Activated CD4-positive, alpha-beta T cell treated with anti-CD3 and anti-CD28 coated beads, Interleukin-2, amount 50 U/mL, for 4 hours (primary cell): ENCODE measurements at places on chromosomes 4 and X.

GRCh38 chr4:54912155-54912554 lies 213.2 kb downstream of the KDR start:
- DNase-seq: no peak

DNA sequence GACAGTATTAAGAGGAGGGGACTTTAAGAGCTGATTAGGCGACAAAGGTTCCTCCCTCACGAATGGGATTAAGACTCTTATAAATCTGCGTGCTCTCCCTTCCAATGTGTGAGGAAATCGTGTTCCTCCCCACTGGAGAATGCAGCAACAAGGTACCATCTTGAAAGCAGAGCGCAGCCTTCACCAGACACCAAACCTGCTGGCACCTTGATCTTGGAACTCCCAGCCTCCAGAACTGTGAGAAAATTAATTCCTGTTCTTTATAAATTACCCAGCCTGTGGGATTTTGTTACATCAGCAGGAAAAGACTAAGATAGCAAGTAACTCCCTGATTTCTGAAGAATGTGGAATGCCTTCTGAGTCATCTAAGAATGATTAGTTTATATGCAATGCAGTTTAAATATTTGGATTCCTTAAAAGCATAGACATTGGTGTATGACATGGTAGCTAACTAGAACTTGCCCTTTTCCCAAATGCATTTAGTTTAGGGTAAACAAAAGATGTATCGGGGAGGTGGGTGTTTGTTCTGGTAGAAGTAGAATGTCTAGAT lies 86.1 kb downstream of the USP46 start:
- no peak for DNase-seq

DNA sequence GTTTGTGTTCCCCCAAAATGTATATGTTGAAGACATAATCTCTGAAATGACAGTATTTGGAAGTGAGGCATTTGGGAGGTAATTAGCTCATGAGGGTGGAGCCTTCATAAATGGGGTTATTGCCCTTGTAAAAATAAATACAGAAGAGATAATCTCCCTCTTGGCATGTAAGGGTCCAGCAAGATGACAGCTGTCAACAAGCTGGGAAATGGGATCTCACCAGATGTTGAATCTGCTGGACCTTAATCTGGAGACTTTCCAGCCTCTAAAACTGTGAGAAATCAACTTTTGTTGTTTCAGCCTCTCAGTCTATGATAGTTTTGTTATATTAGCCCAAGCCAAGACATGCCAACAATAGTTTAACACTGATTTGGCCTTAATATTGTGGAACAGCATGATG lies 438.2 kb upstream of the PCDH7 start:
- no peak for DNase-seq

DNA sequence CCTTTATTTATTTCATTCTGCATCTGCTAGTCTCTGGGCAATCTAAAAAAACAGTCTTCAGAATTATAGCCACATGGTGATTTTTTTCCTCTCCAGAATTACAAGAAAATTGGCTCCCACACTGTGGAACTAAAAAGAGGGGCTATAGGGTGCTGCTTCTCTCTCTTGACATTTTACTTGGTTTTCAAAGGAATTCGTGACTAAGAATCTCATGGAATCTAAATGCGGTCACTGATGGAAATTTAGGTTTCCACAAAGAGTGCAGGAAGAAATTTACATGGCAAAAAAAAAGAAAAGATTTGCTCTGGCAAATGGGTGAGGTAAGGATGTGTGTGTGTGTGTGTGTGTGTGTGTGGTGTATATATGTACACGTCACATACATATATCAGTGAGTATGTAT lies 10.2 kb downstream of the ATXN3L start:
- no peak for DNase-seq

- DNase-seq: no peak
These were observed 16.3 kb upstream of the ZNF827 start for GRCh38 chr4:145954924-145955339.

- DNase-seq: no peak
These were observed 126.8 kb downstream of the NFKB1 start for GRCh38 chr4:102627831-102628523.

DNA sequence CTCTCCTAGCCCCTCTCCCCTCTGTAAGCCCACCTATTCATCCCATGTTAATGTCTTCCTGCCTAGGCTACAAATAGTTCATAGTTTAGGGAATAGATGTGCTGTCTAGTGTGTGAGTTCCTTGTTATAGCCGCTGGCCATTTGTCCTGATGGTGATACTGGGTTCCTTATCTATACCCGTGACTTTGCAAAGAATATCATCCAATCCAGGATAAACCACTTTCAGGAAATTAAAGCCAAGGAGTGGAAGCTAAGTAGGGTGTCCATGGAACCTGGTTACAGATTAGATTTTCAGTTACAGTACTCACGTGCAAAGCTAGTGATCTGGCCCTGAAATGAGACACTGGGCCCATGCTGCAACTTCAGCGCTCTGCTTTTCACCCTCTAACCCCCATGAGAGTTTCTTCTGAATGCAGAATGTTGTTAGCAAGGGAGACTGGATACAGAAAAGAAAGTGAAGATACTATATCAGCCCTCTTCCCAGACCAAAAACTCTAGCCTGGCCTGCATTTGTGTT lies 111.4 kb downstream of the TMEM164 start:
- no peak for DNase-seq

GRCh38 chr4:98482847-98483806 lies 175.3 kb downstream of the TSPAN5 start:
- peak; percentile 20 for DNase-seq

- DNase-seq: no peak
These were observed 249.9 kb downstream of the PRDM5 start for GRCh38 chr4:120672558-120673147.

- no peak for DNase-seq
These were observed 37.7 kb downstream of the ARHGAP24 start for GRCh38 chr4:85512446-85513205.

DNA sequence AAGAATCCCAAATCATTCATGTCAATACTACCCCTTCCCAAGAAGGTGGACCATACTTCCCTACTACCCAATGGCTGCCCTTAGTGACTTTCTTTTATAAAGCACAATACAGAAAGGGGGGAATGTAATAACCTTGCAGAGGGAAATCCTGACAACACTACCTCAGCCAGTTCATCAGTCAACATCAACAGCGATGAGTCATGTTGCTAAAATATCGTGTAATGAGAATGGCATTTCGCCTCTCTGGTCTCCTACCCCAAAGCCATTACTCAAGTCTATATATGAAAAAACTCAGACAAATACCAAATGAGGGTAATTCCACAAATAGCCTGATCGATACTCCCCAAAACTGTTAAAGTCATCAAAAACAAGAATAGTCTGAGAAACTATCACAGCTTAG lies 3.3 kb upstream of the MAGEA8 start:
- no peak for DNase-seq

GRCh38 chrX:34401411-34401810 lies 255.7 kb downstream of the TMEM47 start:
- no peak for DNase-seq

- no peak for DNase-seq
These were observed 79.9 kb downstream of the FAM53A start for GRCh38 chr4:1604181-1604705.

GRCh38 chr4:118790544-118790943 lies 45.4 kb downstream of the SEC24D start:
- DNase-seq: no peak

DNA sequence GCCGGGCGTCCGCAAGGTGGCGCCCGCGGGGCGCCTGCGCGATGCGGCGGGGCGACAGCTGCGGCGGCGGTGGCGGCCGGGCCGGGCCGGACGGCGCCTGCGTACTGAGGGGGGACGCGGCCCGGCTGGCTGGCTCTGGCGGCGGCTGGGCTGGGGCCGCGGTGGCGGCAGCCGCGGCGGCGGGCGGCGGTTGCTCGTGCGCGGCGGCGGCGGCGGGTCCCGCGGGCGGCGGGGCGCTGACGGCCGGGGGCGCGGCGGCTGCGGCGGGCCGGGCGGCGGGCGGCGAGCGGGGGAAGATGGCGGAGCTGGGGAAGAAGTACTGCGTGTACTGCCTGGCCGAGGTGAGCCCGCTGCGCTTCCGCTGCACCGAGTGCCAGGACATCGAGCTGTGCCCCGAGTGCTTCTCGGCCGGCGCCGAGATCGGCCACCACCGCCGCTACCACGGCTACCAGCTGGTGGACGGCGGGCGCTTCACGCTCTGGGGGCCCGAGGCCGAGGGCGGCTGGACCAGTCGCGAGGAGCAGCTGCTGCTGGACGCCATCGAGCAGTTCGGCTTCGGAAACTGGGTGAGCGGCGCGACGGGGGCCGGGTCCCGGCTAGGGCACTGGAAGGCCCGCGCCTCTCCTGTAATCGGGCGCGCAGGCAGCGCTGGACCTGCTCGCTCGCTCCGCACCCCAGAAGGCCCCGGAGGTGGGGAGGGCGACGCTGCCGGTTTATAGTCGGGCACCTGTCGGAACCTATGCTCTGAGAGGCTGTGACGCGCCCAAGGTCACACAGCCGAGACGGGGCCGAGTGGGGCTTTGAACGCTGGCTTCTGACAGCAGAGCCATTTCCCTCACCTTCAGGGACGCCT lies at the start of gene TADA2B:
Gene TADA2B, plus strand, starts transcription at position 89 of the 853 bp plus-strand sequence. Its CDS starts 208 bp downstream, at position 297.
- DNase-seq: peak; percentile 39

GRCh38 chr4:184792950-184793555 lies 32.7 kb downstream of the ACSL1 start:
- peak; percentile 49 for DNase-seq

GRCh38 chr4:181962321-181962720 lies 280.9 kb upstream of the TENM3 start:
- no peak for DNase-seq

GRCh38 chr4:77959566-77960338 lies 97.1 kb downstream of the MRPL1 start:
- DNase-seq: no peak

GRCh38 chr4:14070289-14070880 lies 442.9 kb upstream of the BOD1L1 start:
- no peak for DNase-seq

- no peak for DNase-seq
These were observed 54.0 kb upstream of the UGT2B15 start for GRCh38 chr4:68724426-68724825.

GRCh38 chrX:10904220-10904619 lies 206.9 kb upstream of the HCCS start:
- DNase-seq: no peak

GRCh38 chr4:13940921-13941320 lies 313.4 kb upstream of the BOD1L1 start:
- DNase-seq: no peak

- DNase-seq: no peak
These were observed 4.4 kb downstream of the LSM6 start for GRCh38 chr4:146179784-146180370.

DNA sequence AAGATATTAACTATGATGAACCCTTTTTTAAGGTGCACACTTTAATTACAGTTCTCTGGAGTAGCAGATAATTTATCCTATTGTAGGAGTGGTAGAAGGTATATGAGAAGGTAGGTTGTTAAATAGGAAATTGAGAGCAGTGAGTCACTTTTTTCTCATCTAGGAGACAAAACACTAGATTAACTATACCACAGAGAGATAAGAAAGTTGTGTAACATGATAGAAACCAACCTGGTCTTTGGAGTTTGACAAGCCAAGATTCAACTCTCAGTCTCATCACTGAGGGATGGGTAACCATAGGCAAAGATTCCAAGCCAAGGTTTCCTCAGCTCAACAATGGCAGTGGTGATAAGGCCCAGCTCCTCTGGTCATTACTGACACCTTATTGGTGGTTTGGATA lies 104.0 kb downstream of the MAD2L1 start:
- DNase-seq: no peak

DNA sequence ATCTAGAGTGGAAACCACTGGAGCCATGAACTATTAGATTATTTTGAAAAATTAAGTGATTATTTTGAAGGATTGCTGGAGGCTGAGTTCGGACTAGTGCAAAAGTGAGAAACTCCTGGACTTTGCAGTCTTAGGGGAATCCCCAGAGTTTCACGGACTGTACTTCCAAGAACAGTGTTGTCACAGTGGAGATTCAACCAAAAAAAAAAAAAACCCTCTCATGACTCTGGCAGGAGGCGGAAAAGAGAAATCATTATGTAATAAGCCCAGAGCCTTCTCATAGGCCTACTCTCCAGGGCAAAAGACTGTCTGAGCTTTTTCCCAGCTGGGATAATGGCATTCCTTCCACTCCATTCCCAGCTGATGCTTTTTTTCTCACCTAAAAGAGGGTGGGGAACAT lies 16.8 kb upstream of the C4orf51 start:
- no peak for DNase-seq
